Ammon's horn (tissue), 1 donor: ENCODE measurements at places on chromosomes 12 and 14.

DNA sequence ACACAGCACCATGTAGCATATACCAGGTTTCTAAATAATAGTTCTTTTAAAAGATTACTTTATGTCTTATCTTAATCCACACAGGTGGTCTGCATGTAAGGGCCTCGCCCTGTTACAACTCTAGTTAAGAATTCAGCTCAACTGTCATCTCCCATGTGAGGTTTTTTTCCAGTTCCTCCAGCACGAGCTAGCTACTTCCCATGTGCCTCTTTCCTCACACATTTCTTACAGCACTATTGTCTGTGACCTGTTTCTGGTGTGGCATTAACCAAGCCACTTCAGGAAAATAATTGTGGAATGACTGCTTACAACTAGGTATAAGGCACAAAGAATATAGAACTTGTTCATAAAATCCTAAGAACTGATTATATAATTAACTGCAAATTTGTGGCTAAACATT is 65.5 kb downstream of the SH2B3 start:
- no peak for DNase-seq

- DNase-seq: no peak
Measured at GRCh38 chr12:22283508-22283907, 51.0 kb downstream of the ST8SIA1 start.

- DNase-seq: no peak
Measured at GRCh38 chr12:4241592-4241991, 32.0 kb upstream of the CCND2 start.

- DNase-seq: no peak
Measured at GRCh38 chr12:88305254-88305890, 163.3 kb downstream of the TMTC3 start.

DNA sequence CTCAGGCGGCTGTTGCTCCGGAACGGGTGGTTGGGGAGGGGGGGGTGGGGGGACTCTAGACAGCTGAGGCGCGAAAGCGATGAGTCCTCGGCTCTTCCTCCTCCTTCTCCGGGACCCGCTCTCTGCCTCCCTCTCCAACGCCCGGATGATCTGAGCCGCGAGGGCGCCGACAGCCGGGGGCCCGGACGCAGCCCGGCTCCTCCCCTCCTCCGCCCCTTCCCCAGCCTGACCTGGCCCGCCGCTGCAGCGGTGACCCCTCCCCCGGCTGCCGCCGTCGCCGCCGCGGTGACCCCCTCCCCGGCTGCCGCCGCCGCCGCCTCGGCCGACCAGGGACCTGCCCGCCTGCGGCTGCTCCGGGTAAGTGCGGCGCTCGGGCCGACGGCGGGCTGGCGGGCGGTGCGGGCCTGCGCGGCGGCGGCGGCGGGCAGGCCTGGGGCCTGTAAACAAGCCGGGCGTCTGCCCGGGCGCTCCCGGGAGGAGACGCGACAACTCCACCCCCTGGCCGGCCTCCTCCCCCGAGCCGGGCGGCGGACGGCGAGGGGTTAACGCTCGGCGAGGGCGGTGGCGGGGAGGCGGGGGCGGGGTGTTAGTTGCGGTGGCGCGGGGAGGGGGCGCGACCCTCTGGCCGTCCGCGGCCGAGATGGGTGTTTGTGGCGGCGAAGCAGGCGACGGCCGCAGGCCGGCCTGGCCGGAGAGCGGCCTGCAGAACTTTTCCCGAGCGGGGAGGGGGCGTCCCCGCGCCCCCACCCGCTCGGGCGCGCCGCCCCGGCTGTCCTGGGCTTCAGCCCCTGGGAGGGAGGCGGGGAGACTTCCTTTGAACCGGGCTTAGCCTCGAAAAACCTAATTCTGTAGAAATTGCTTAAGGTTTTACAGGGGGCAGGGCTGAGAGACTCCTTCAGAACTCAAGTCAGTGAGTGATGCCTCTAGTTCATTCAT is 568 bp downstream of the PPM1A start:
- peak; percentile 56 for DNase-seq

DNA sequence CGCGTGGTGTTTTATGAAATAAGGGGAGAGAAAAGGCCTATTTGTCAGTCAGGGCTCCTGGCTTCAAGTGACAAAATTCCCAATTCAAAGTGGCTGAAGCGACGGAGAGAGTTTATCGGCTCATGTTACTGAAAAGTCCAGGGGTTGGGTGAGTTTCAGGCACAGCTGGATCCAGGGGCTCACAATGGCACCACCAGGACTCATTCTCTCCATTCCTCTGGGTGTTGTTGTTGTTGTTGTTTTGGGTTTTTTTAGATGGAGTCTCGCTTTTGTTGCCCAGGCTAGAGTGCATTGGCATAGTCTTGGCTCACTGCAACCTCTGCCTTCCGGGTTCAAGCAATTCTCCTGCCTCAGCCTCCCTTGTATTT is 119.4 kb downstream of the SCARB1 start:
- no peak for DNase-seq

DNA sequence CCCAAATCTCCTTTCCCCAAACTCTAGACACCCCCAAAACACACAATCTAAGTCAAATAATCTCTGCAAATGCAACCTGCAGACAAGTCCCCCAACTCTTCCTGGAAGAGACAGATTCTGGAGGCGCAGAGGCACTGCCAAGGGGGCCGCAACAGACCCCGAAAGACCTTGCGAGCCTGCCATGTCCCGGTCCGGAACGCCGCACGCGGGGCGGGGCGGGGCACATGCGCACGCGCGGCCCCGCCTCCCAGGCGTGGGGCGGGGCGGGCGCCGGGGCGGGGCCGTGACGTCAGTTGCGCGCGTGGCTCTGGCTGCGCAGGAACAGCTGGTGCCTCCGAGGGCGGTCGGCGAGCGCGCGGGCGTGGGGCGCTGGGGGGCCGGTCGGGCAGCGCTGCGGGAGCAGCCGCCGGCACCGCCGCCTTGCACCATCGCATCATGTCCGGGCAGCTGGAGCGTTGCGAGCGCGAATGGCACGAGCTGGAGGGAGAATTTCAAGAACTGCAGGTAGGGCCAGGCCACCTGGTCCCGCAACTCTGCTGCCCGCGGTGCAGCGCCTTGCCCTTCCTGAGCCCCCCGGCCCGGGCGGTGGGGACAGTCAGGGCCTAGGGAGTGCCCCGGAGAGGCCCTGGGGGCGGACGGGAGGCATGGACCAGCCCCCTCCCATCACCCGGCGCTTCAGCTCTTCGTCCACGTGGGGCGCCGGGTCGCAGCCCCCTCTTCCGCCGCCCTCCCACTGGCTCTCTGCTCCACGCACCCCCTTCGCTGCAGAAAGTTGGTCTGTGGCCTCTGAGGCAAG is at the start of gene TMEM120B:
TSS of gene TMEM120B (plus strand) at position 292 of the 796 bp plus-strand sequence. CDS start at position 436, 144 bp downstream.
- peak; percentile 89 for DNase-seq

- DNase-seq: no peak
Measured at GRCh38 chr12:58117201-58117600, 175.8 kb downstream of the ATP23 start.

DNA sequence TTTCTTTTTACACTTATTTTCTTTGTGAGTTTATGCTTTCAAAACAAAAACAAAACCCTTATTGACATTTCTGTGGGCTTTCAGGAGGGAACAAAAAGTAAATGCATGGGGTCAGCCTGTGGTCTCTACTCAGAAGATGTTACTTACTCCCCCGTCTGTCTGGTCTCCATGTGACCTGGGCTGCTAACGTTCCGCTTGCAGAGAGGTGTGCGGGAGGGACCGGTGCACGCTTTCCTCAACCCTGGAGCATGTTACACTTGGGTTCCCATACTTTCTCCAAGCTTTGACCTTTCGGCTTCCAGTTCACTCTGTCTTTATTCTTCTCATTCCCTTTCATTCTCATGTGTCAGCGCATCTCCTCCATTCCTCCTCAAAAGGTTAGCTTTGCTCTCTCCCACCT is 36.5 kb downstream of the ZC3H14 start:
- no peak for DNase-seq

- DNase-seq: no peak
Measured at GRCh38 chr14:100807979-100808734, 17.8 kb upstream of the MEG3 start.

GRCh38 chr12:2306012-2306411 is 253.2 kb downstream of the CACNA1C start:
- no peak for DNase-seq

DNA sequence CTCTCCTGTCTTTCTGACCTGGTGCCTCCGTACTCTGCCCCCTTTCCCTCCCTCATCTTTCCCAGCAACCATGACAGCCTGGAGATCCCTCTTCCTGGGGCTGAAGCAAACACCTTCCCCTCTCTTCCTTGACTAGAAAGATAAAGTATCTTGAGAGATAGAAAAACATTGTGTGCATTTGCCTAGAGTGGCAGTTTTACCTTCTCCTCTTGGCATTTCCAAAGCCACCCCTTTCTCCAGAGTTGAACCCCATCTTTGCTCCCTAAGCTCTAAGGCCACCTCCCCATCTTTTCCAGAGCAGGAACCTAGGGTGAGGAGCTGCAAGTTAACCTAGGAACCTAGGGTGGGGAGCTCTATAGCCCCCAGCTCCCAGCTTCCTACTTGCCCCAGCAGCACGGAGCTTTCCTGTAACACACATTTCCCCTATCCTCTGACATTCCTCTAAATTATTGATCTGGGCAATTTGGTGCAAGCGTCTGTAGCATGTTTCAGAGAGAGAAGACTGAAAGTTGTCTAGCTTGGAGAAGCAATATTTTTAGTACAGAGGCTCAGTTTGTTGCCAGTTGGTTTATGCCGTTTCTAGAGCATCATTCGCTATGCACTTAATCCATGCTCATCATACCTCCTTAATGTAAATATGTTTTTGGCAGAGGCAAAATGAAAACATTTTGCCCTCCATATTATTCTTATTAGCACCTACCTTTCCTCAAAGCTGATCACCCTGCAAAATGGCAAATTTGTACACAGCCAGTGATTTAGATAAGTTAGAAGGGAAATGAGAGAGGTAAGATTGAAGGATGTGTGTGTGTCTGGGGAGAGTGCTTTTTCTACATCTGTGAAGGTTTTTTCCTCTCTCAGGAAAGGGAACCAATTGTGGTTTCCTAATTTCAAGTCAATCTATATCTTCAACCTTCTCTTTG is 5.4 kb upstream of the TBX3 start:
- no peak for DNase-seq

- DNase-seq: no peak
Measured at GRCh38 chr14:103656031-103656755, 27.2 kb downstream of the KLC1 start.

DNA sequence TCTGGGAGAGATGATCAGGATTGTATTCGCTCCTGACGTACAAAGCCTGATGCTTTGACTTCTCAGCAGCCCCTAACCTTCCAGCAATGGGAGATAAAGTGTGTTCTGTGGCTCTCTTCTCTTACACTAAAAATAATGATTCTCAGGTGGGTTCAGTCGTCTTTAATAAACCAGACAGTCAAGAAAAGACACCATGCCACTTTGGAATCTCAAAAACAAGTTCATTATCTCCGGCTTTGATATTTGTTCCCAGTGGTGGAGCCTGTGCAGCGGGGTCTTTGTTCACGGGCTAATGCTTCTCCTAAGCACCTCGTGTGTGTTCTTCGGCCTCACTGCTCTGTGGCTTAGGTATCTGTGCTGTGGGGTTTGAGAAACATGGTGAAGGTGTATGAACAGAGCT is 1.6 kb downstream of the ACVR1B start:
- DNase-seq: no peak

DNA sequence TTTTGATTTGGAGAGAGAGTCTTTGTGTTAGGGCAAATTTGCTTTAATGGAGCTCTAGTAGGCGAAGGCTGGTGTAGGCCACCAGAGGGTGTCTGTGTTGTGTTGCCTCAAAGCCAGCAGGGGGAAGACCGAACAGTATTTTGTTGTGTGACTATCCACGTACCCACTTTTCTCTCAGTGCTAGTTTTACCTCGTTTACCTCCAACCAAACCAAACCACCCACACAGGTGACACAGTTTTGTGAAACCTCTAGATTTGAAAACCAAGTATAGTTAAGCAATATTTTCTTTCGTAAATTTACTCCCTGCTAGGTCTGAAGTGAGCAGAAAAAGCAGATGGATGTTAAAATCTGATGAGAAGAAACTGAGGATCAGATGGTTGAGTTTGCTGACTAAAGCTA is 36.3 kb upstream of the NPFF start:
- DNase-seq: peak; percentile 92

DNA sequence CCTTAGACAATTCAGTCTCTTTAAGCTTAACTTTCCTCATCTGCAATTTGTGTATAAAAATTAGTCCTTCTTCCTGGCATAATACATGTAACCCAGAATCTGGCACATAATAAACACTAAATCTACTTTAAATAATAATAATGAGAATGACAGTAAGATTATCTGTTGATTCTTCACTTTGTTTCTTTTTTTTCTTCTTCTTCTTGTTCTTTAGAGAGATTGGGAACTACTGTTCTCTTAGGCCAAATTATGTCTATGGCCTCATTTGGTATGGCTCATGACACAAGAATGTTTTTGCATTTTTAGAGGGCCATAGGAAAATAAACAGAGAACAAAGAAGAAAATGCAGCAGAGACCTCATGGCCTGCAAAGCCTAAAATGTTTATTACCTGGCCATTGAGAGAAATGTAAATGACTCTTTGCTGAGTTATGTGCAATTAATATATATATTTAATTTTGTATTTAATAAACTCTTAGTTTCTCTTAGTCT is 275.8 kb downstream of the SLC6A15 start:
- DNase-seq: no peak

DNA sequence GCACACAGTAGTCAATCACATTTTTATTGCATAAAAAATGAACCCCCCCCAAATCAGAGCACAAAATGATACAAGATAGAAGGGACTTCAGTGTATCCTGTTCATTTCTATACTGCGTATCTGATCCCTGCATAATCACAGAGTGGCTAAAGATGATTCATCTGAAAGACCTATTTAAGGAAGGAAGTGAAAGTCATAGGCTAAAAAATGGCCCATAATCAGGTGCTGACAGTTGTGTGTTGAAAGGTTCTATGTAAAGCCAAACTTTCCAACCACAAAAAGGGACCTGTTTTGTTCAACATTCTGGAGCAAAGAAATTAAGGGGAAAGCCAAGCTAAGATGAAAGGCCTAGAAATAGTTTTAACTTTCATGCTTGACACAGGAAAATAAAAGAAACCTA is 147.8 kb upstream of the ATP2B1 start:
- no peak for DNase-seq

DNA sequence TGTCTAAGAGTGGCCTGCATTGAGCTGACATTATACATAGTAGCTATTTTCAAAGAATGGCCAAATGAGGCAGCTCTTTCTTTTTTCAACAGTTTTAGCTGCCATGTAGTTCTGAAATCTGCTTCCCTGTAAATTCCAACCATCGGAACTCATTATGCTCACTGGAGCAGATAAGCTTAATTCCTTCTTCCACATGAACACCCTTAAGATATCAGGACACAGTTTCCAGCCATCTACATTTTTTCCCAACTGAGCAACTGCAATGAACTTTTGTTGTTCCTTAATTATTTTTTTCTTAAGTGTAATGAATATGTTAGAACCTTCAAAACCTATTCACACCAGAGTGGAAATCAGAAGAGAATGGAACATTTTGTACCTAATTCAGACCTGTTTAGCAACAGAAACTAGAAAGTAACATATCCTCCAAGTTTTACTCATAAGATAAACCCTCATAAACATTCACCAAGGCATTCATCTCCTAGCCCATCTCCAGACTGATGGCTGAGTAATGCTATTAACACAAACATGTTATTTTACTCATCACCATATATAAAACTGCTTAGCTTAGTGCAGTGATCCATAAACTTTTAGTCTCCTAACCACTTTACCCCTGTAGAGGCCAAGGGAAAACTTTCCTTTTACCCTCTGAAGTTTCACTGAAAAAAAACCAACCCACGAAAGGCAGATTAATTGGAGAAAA is 296.1 kb upstream of the SYT1 start:
- no peak for DNase-seq

GRCh38 chr14:64388533-64389285 is 556 bp downstream of the MTHFD1 start:
- DNase-seq: no peak
